ENCODE measurements at places on chromosomes 16 and 17. TPM values are rescaled to one million over a fixed set of nuclear protein-coding genes. Genes with fewer than 3 reads are reported as not detected.

DNA sequence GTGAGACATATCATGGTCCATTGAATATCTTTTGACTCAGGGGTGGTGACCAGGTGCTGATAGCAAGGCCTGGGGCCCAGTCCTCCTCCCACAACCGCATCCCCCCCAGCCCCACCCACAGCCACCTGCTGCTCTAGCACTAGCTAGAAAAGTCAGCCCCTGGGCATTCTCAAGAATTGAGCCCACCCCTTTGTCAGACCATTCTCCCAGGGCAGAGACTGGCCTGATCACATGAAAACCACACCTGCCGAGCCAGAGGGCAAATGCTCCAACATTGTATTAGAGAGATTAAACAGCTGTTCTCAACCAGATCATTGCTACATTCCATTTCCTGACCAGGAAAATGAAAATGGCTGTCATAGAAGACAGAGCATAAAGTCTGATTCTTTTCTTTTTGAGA is 62.4 kb downstream of the RAB11FIP4 start:
- H3K27ac ChIP-seq = no peak overlapping the region
- no peak for DNase-seq
- H3K27me3 ChIP-seq = no peaks in the 10 kb centered on the region
- H3K4me1 ChIP-seq = no peaks in the 10 kb centered on the region

- H3K27me3 ChIP-seq = no peaks in the 10 kb centered on the region
- no peaks in the 10 kb centered on the region for H3K36me3 ChIP-seq
- no peak overlapping the region for H3K27ac ChIP-seq
- DNase-seq = peak; percentile 15
Observed at GRCh38 chr16:84881702-84882521, 62.1 kb downstream of the CRISPLD2 start.

DNA sequence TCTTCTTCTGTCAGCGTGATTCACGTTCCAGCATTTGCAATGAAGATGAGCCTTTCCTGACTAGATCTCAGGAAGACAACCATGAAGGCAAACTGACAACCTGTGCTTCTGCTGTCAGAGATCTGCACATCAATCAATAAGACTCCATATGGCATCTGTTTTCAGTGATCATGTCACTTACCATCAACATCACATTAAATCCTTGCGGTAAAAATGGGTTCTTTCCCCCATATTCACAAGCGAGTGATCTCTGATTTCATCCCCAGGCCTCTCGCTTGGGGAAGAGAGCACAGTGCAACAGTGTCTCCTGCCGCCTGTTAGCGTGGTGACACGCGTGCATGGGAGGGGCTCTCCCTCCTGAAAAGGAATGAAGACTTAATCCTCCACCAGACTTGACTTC is 11.1 kb downstream of the NACA2 start:
- H3K27ac ChIP-seq = no peak overlapping the region
- H3K4me1 ChIP-seq = no peaks in the 10 kb centered on the region
- no peak overlapping the region for H3K4me3 ChIP-seq
- no peaks in the 10 kb centered on the region for H3K27me3 ChIP-seq
- H3K36me3 ChIP-seq = no peaks in the 10 kb centered on the region

DNA sequence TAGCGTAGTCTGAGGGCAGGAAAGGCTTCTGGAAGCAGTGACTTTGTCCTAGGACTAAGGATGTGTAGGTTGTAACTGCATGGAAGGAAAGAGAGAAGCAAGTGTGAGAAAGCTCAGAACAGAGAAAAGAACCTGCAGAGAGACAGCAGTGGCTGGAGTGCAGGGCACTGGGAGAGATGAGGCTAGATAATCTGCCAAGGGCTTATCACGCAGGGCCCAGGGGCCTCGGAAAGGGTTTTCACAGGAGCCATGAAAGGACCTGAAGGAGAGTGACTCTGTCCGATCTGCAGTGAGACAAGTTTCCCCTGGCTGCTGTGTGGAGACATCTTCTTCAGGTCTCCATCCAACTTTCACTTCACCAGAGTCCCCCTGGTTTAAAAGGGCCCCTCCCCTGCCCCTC is 7.1 kb upstream of the SRCAP start:
- no peaks in the 10 kb centered on the region for H3K4me1 ChIP-seq
- H3K27me3 ChIP-seq = no peaks in the 10 kb centered on the region
- H3K36me3 ChIP-seq = no peaks in the 10 kb centered on the region
- DNase-seq = no peak
- no peak overlapping the region for H3K27ac ChIP-seq

DNA sequence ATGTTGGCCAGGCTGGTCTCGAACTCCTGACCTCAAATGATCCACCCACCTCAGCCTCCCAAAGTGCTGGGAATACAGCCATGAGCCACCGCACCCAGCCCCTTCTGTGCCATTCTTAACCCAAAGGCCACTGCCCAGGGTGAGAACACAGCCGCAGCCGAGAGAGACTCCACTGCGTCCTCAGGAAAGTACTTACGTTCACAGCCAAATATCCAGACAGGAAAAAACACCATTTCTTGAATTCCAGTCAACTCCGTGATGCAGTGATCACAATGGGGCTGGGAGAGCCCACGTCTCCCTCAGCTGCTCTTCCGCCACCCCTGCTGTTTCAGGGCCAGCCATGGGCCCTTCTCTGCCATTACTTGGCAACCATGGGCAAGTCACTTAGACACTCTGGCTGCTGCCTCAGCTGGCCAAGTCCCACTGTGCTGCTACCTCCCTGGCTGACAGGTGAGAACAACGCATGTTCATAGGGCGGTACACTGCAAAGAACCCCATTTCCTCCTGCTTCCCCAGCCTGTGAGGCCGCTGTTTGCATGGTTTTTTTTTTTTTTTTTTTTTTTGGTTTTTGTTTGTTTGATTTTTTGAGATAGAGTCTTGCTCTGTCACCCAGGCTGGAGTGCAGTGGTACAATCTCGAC is 4.3 kb downstream of the CDIP1 start:
- H3K36me3 ChIP-seq = no peaks in the 10 kb centered on the region
- H3K4me1 ChIP-seq = peaks cover 56% of the 10 kb centered on the region
- no peak for DNase-seq
- no peak overlapping the region for H3K4me3 ChIP-seq

- no peak for DNase-seq
- no peak overlapping the region for H3K4me3 ChIP-seq
- no peak overlapping the region for H3K27ac ChIP-seq
- no peaks in the 10 kb centered on the region for H3K36me3 ChIP-seq
- H3K27me3 ChIP-seq = no peaks in the 10 kb centered on the region
Observed at GRCh38 chr16:11636172-11636721, 32.0 kb upstream of the SNN start.

DNA sequence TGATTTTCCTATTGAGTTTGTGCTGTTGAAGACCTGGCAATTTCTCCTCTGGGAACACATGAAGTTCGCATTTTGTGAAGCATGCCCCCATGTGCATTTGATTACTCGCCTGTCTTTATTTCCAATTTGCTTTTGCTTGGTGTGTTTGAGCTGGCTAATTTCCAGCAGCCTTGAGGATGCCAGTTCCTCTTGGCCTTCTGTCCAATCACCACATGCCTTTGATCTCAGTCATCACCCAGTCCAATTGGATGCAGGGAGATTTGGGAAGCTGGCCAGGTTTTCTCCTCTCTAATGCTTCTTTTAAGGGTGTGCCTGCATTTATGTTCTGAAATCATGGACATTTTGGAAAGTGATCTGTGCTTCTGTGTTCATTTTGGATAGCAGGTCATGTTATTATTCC is 3.8 kb upstream of the TMEM100 start:
- DNase-seq = peak; percentile 28
- no peaks in the 10 kb centered on the region for H3K36me3 ChIP-seq
- H3K27ac ChIP-seq = no peak overlapping the region
- H3K4me1 ChIP-seq = peaks cover 68% of the 10 kb centered on the region
- H3K27me3 ChIP-seq = no peaks in the 10 kb centered on the region

GRCh38 chr16:11756248-11756647 is 13.6 kb upstream of the TXNDC11 start:
- peaks cover 17% of the 10 kb centered on the region for H3K4me1 ChIP-seq
- no peak overlapping the region for H3K4me3 ChIP-seq
- no peaks in the 10 kb centered on the region for H3K27me3 ChIP-seq
- peaks cover 53% of the 10 kb centered on the region for H3K36me3 ChIP-seq

GRCh38 chr16:61391896-61392295 is 644.3 kb downstream of the CDH8 start:
- no peak for DNase-seq
- H3K27ac ChIP-seq = no peak overlapping the region
- no peaks in the 10 kb centered on the region for H3K36me3 ChIP-seq

GRCh38 chr16:56970934-56971767 is 9.4 kb downstream of the CETP start:
- H3K27me3 ChIP-seq = no peaks in the 10 kb centered on the region
- H3K4me3 ChIP-seq = no peak overlapping the region
- DNase-seq = no peak

- no peak for DNase-seq
- no peaks in the 10 kb centered on the region for H3K27me3 ChIP-seq
- peaks cover 7% of the 10 kb centered on the region for H3K36me3 ChIP-seq
- peaks cover 34% of the 10 kb centered on the region for H3K4me1 ChIP-seq
- peak overlapping the region; percentile 99 for H3K4me3 ChIP-seq
- peak overlapping the region; percentile 88 for H3K27ac ChIP-seq
Observed at GRCh38 chr17:2302778-2303203, 794 bp downstream of the SMG6 start.

DNA sequence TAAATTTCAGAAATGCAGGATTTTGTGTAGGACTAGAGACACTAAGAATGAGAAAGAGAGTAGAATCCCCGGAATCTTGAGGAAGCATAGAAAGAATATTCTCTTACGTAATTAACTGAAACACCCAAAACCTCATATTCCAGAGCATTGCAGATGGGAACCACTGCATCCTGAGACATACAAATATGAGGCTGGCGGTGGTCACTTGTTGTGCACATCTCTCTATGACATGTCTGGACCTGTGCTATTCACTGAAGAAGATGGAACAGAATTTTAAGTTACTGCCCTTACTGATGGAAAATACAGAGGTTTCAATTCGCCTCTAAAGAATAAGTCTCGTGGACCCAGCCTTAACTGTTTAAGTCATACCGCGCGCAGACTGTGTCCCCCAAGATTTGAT is 806 bp downstream of the RAD51C start:
- peaks cover 6% of the 10 kb centered on the region for H3K4me1 ChIP-seq
- H3K36me3 ChIP-seq = no peaks in the 10 kb centered on the region
- H3K4me3 ChIP-seq = peak overlapping the region; percentile 84
- no peak for DNase-seq
- no peaks in the 10 kb centered on the region for H3K27me3 ChIP-seq
- peak overlapping the region; percentile 81 for H3K27ac ChIP-seq

- H3K4me1 ChIP-seq = peaks cover 35% of the 10 kb centered on the region
- H3K4me3 ChIP-seq = peak overlapping the region; percentile 22
- H3K27me3 ChIP-seq = no peaks in the 10 kb centered on the region
Observed at GRCh38 chr17:69485251-69485661, 70.8 kb downstream of the MAP2K6 start.

DNA sequence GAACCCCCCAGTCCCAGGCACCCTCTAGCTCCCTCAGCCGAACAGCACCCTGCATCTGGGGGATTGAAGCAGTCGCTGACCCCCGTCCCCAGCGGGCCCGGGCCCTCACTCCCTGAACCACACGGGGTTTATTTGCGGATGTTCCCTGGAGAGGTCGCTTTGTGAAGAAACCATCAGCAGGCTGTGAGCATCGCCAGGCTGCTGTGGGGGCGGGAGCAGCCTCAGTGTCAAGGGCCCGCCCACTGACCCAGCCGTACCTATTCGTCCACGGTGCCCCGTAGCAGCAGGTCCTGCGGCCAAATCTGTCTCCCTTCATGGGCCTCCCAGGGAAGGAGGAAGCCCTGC is 6.4 kb upstream of the RAB40C start:
- H3K27ac ChIP-seq = no peak overlapping the region
- no peaks in the 10 kb centered on the region for H3K36me3 ChIP-seq
- H3K4me1 ChIP-seq = peaks cover 23% of the 10 kb centered on the region
- no peak for DNase-seq
- H3K4me3 ChIP-seq = no peak overlapping the region
- no peaks in the 10 kb centered on the region for H3K27me3 ChIP-seq

- no peaks in the 10 kb centered on the region for H3K36me3 ChIP-seq
- no peaks in the 10 kb centered on the region for H3K27me3 ChIP-seq
- H3K4me1 ChIP-seq = peaks cover 51% of the 10 kb centered on the region
- H3K4me3 ChIP-seq = peak overlapping the region; percentile 9
- H3K27ac ChIP-seq = peak overlapping the region; percentile 77
Observed at GRCh38 chr17:59783221-59784047, 76.0 kb downstream of the VMP1 start.

- no peaks in the 10 kb centered on the region for H3K36me3 ChIP-seq
- DNase-seq = no peak
- H3K27ac ChIP-seq = no peak overlapping the region
- H3K4me3 ChIP-seq = no peak overlapping the region
Observed at GRCh38 chr16:64280317-64280716, 841.5 kb downstream of the CDH11 start.

DNA sequence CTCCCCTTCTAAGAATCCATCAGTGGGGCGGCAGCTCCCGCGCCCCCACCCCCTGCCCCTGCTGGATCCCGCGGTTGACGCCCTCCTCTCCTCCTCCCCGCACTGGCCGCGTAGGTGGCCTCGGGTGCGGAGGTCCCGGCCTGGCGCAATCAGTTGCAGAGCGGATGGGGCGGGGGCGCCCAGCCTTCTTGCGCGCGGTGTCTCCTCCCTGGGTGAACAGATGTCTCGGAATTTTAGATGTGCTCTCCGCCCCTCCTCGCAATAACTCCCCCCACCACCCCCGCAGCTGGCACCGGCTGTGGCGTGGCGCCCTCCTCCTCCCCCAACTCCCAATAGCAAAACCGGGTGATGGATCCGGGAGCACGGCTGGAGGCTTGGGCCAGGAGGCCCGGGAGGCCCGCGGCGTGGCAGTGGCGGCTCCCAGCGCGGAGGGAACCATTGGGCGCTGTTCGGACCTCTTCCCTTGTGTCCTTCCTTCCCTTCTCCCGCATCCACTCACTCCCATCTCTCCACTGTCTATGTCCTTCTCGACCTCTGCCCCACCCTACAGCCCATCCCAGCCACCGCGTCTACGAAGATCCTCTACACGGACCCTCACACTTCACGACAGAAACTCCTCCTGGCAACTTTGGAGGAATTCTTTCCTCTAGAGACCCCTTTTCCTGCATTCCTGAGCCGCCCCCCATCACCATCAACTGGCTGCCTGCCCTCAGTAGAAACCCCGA is 11.0 kb downstream of the NEUROD2 start:
- peaks cover 45% of the 10 kb centered on the region for H3K27me3 ChIP-seq
- peaks cover 21% of the 10 kb centered on the region for H3K4me1 ChIP-seq
- DNase-seq = no peak
- H3K36me3 ChIP-seq = no peaks in the 10 kb centered on the region

GRCh38 chr17:27593232-27593856 is 37.6 kb upstream of the LGALS9 start:
- peaks cover 7% of the 10 kb centered on the region for H3K36me3 ChIP-seq
- H3K27ac ChIP-seq = no peak overlapping the region
- DNase-seq = no peak
- H3K4me1 ChIP-seq = no peaks in the 10 kb centered on the region
- H3K4me3 ChIP-seq = no peak overlapping the region
- H3K27me3 ChIP-seq = no peaks in the 10 kb centered on the region

Gene ACSM2A
- total RNA-seq = not detected

Gene CMTM2
- not detected for total RNA-seq

Gene TBC1D3K
- not detected for total RNA-seq

Gene CSH1
- not detected for total RNA-seq

Gene HS3ST4
- not detected for total RNA-seq

Gene BCL6B
- total RNA-seq = 5.7 TPM
